ENCODE measurements at places on chromosomes 16 and 17. TPM values are rescaled to one million over a fixed set of nuclear protein-coding genes. Genes with fewer than 3 reads are reported as not detected.

GRCh38 chr17:17041018-17041521 is 1.2 kb upstream of the MPRIP start:
- DNase-seq = no peak

DNA sequence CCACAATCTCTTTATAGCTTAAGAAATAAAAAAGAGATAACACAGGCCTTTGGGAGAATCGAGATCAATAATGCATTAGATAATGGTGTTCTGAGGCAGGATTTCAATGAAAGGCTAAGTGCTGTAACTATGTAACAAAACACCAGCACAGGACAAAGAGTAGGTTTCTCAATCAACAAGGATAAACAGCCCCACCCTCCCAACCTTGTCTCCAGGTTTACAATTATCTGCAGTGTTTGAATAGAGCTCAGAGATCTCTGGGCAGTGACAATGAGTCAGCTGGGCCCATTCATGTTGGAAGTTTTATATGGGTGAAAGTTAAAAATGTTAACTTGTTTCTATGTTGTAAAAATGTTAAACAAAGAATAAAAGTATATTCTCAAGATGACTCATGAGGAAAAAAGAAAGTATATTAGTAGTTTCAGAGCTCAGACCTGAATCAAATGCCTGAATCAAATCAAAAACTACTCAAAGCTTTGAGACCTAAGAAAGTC is 17.0 kb upstream of the KRT20 start:
- DNase-seq = no peak

The MYO15A gene
- 3.3 TPM for total RNA-seq

The GRIN2C gene
- 0.57 TPM for total RNA-seq

The FN3K gene
- 40.4 TPM for total RNA-seq

DNA sequence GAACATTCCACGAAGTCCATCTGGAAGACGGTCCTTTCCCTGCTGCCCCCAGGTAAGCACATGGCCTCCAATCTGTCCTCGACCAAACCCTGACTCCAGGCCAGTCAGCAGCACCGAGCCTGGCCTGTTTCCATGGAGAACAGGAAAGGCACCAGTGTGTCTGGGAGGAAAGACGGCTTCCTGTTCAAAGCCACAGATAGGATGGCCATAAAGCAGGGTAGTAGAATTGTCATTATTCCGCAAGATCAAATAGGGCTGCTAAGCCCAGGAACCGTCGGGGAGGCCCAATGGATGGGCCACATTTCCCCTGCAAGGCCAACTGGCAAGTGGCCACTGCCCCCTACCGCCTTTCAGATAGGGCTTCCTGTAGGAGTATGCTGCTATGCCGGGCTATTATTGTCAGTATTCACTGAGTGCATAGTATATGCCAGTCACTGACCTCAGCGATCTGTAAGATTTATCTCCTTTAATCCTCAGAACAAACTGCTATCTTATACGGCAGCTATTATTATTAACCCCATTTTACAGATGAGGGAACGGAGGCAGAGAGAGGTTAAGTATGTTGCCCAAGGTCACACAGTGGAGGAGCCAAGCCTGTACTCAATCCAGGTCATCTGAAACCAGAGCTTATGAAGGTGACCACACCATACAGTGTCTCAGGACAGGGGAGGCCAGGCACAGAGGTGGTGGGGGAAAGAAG is 23.0 kb upstream of the PLCG2 start:
- no peak for DNase-seq

The LITAFD gene
- not detected for total RNA-seq

GRCh38 chr17:63196772-63197335 is 230.8 kb downstream of the TANC2 start:
- DNase-seq = no peak

- DNase-seq = no peak
Observed at GRCh38 chr16:73012341-73012740, 35.6 kb downstream of the ZFHX3 start.

- no peak for DNase-seq
Observed at GRCh38 chr17:7576432-7576937, 3.0 kb upstream of the CD68 start.

The TP53TG3F gene
- total RNA-seq = not detected

DNA sequence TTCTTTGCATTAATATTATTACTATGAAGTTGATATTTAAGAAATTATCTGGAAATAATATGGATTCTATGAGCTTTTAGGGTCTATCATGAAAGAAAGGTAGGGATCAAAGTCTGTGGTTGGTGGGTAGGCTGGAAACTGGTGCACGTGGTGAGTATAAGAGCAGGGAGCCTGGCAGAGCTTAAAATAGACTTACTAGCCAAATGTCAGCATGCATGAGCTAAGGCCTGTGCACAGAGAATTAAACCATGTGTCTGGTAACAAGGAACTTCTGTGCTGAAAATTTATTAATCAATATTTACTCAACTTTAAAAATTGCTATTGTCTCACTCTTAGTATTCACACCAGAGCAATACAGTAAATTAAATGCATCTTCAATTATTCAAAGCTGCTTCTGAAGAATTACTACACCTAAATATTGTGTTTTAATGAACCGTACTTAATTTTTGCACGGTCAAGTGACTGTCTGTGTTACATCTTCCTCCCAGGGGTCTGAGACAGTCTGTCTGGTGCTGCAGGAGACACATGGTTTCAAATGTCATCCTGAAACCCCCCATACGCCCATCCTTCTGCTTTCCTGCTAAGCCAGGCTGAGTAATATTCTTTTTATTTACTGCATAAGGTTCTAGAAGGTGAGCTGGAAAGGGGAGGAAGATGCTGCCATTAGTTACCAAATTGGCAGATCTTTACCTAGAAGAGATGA is 161.0 kb upstream of the NLRP1 start:
- no peak for DNase-seq

The TBC1D28 gene
- 0.16 TPM for total RNA-seq

The KCNH4 gene
- total RNA-seq = not detected

The KCNJ16 gene
- 16.6 TPM for total RNA-seq

DNA sequence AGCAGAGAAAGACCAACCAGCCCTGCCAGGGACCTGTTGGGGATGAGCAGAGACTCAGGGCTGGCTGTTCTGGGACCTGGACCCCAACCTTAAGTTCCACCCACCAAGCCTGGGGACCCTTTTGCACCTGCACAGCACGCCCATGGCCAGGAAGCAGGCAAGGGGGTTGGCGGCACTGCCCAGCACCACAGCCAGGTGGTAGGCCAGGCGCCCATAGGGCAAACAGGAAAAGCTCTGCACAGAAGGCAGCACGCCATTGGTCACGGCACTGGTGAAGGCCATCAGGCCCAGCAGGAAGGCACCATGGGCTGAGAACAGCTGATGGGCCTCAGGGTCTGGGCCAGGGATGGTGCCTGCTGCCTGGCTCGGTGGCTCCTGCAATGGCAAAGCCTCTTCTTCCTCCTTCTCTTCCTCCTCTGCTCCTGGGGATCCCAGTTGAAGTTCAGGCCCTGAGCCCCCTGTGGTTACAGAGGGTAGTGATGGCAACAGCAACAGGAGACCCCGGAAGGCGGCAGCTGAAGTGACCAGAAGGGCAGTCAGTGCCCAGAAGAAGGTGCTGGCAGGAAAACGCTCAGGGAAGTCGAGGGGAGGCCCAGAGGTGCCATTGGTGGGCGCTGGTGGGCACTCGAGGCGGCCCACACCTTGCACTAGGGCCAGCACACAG is 1.7 kb downstream of the SLC52A1 start:
- no peak for DNase-seq

DNA sequence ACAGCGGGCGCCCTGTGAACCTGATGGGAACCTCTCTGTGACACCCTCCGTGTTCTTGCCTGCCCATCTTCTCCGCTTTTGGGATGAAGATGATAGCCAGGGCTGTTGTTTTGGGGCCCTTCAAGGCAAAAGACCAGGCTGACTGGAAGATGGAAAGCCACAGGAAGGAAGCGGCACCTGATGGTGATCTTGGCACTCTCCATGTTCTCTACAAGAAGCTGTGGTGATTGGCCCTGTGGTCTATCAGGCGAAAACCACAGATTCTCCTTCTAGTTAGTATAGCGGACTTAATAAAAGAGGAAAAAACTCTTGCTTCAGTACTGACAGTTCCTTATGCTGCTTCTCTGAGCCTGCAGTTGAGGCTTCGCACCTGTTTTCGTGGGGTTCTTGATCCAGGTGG is 10.5 kb downstream of the CDK5RAP3 start:
- no peak for DNase-seq

GRCh38 chr17:79778504-79779083 is 646 bp downstream of the CBX2 start:
- no peak for DNase-seq

DNA sequence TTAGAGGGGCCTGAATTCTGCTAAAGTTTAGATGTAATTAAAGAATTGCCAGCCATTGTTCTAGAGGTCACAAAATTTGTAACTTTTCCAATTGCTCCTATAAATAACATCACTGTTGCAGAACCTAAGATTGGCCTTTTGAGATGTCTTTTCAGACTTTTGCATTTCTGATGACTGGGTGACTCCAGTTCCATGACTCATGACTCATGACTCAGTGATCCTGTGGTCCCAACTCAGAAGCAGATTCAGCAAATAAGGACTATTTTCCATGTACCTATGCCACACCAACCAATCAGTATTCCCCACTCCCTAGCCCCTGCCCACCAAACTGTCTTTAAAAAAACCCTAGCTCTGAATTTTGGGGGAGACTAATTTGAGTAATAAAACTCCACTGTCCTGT is 740.9 kb downstream of the CDH8 start:
- no peak for DNase-seq

The MYH11 gene
- 0.31 TPM for total RNA-seq

The ZSCAN32 gene
- total RNA-seq = 19.1 TPM

DNA sequence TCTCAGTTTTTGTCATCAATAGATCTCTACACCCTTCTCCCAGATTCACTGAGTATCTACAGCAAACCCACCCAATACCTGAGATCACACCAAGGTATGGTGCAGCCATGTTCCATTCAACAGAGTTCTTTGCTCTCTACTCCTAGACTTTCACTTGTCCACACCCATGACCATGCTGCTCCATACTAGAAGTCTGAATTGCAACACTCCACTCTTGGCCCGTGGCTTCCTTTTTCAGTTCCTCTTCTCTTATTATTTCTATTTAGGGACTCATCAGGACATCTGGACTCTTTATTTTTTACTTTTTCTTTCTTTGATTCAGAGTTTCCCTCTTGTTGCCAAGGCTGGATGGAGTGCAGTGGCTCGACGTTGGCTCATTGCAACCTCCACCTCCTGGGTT is 37.1 kb downstream of the YWHAE start:
- DNase-seq = no peak

The SLC16A13 gene
- 19.6 TPM for total RNA-seq

The GLOD4 gene
- 79.9 TPM for total RNA-seq

The NTHL1 gene
- 24.2 TPM for total RNA-seq

- DNase-seq = no peak
Observed at GRCh38 chr17:51803161-51803560, 355.4 kb downstream of the CA10 start.

GRCh38 chr17:42474276-42474675 is 15.6 kb downstream of the ATP6V0A1 start:
- DNase-seq = no peak

GRCh38 chr16:28937222-28937876 is 5.6 kb downstream of the CD19 start:
- no peak for DNase-seq

DNA sequence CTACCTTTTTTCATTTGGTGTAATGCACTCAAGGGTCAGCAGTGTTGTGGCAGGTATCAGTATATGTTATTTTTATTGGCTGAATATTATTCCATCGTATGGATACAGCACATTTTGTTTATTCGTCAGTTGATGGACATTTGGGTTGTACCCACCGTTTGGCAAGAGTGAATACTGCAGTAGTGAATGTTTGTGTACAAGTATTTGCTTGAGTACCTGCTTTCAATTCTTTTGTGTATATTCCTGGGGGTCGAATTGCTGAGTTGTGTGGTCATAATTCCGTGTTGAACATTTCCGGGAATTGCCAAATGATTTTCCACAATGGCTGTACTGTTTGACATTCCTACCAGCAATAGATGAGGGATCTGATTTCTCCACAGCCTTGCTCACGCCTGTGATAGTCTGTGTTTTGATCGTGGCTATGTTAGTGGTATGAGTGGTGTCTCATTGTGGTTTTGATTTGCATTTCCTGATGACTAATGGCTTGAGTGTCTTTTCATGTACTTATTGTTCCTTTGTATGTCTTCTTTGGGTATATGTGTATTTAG is 108.4 kb downstream of the OR1D5 start:
- DNase-seq = no peak

DNA sequence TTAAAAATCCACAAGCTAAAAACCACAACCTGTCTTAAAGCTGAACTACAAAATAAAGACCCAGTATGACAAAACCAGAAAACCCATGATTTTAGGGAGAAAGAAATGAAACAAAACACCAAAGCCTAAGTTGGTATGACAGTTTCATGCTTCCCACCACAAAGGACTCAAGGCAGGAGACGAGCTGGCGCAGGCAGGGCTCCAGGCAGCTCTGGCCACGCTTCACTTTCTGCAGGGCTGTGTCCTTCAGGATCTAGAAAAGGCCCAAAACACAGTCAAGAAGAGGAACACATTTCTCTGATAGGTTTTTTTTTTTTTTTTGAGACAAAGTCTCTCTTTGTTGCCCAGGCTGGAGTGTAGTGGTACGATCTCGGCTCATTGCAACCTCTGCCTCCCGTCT is 75.3 kb downstream of the WDR59 start:
- no peak for DNase-seq

The SLFN14 gene
- not detected for total RNA-seq

GRCh38 chr16:6146356-6146755 is 1048.8 kb upstream of the EEF2KMT start:
- DNase-seq = no peak

The SEZ6L2 gene
- 16.2 TPM for total RNA-seq

The RNF112 gene
- total RNA-seq = 1.3 TPM
